ENCODE measurements at places on chromosomes 4 and X.

DNA sequence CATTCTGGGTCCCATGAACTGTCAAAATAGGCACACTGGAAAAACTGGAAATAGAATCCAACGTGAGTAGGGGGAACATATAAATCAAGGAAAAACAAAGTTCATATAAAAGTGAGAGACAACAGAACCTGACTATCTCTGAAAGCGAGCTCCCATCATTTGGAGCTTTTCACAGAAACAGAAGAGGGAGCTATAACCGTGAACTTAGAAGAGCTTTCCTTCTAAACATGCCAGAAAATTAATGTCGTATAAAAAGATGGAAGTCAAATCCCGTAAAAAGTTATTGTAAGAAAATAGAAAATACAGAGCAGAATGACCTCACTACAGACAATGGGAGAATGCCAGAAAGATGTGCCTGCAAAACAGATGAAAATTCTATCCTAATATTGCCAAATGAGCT is 23.9 kb upstream of the HSD17B10 start:
- DNase-seq, result no peak

DNA sequence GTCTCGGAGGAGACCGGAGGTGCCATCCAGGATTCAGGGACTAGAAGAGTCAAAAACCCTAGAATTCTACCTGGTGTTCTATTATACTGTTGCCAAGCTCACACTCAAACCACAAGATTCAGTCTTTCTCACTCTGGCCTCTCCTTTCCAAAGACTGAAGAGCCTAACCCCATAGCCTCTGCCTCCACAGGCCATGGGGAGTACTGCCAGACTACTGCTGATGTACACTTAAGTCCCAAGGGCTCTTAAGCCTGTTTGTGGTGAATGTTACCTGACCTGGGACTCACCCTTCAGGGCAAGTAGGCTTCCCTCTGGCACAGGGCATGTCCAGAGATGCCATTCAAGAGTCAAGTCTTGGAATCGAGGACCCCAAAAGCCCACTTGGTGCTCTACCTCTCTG is 58.9 kb upstream of the IRS4 start:
- no peak for DNase-seq

GRCh38 chr4:98290511-98290910 is 29.3 kb downstream of the RAP1GDS1 start:
- DNase-seq, result no peak

DNA sequence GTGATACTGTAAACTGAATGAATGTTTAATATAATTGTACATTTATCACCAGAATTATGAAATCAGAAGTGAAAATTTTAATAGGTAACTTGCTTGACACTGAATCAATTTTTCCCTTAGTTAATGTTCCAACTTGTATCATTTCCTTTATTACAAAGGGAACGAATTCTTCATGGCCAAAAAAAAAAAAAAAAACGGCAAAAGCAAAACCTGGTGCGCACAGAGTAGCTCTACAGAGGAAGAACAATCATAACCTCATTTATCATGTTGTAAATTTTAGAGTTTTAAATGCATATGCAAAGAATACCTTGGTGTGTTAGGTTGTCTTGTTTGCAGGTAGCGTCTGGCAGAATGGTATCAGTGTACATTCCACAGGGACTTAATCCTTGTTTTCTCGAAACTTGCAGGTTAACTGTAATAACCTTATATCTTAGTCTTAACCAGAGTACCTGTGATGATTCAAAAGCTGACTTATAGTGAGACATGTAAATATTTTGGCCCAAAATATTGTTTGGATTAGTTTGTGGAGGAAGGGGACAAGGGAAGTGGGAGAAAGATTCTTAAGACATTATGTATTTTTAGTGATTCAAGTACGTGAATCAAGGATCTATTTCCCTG is 70.0 kb downstream of the NPNT start:
- no peak for DNase-seq

GRCh38 chrX:154821523-154821922 is 12.9 kb downstream of the SMIM9 start:
- no peak for DNase-seq

All from stimulated activated CD4-positive, alpha-beta T cell treated with anti-CD3 and anti-CD28 coated beads, TNF-alpha, amount 100 ng/mL, for 4 hours (primary cell).